ENCODE measurements at places on chromosomes 7 and 10.

DNA sequence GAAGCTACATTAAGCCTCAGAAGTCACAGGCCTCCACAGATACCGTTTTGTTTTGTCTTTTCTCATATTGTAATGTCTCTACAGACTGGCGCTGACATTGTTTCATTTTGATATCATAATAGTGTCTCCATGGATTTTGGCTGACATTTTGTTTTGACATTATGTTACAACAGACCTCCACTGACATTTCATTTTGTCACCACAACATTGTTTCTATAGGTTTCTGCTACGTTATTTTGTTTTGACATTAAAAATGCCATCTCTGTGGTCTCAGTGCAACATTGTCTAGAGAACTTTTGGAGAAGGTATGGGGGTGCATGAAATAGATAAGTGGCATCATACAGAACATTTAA, 666.8 kb downstream of the PARD3 start:
- no peak for DNase-seq

DNA sequence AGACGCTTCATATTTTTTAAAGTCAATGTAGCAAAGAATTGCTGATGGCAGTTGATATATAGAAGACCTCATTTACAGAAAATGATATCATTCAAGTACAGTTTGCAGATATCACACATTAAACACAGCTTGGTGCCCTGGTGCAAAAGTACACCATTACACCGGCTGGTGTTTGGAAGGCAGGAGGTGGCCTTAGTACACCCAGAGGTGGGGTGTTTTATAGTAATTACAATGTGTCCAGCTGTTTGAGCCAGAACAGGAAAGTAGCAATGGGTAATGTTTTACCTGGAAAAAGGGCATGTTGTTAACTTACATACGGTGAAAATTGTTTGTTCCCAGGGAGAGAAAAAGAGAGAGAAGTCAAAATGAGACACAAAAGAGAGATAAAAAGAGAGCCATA, 103.0 kb upstream of the YAE1 start:
- DNase-seq: no peak

DNA sequence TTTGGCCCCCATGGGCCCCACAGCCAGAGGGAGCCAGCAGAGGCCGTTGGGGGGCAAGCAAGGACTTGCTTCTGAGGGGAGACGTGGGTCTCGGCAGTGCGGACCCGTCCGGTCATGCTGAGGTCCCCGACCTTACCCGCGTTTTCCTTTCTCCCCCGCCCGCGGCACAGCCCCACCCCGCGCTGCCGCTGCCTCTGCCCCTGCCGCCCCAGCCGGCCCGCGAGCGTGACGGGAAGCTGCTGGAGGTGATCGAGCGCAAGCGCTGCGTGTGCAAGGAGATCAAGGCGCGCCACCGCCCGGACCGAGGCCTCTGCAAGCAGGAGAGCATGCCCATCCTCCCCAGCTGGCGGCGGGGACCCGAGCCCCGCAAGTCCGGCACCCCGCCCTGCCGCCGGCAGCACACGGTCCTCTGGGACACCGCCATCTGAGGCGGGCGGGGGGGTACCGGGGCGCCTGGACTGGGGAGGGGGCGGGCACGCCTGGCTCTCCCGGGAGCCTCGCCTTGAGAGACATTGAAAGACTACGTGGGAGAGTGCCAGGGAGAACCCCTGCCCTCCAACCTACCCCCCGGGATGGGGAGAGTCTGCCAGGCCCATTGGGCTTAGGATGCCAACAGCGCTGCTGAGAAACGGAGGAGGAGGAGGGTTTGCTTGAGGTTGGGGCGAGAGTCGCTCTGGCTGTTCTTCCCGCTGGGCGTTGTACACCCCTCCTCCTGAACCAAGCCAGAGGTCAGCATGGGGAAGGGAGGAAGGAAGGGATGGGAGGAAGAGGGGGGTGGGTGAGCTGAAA, 9.9 kb downstream of the NYAP1 start:
- DNase-seq: no peak

DNA sequence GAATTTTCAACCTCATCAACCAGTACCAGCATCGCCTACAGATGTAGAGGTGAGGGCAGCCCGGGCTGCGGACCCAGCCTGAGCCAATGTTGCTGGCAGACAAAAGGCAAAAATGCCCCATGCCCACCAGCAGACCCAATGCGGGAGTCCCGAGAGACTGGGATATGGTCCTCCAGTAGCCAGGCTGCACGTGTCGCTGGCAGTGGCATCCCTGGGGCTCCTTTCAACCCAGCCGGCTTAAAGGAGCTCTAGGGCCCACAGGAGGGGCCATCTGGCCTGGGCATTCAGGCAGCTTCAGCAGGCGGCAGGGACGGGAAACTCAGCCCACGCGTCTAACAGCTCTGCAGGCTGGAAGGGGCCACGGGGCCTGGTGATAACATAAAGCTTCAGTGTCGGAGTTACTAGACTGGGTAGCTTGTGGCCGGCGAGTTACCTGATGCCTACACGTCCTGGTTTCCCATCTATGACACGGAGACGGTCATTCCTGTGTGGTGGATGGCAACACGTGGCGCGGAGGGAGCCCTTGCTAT, 70.7 kb downstream of the PROSER2 start:
- DNase-seq: no peak

DNA sequence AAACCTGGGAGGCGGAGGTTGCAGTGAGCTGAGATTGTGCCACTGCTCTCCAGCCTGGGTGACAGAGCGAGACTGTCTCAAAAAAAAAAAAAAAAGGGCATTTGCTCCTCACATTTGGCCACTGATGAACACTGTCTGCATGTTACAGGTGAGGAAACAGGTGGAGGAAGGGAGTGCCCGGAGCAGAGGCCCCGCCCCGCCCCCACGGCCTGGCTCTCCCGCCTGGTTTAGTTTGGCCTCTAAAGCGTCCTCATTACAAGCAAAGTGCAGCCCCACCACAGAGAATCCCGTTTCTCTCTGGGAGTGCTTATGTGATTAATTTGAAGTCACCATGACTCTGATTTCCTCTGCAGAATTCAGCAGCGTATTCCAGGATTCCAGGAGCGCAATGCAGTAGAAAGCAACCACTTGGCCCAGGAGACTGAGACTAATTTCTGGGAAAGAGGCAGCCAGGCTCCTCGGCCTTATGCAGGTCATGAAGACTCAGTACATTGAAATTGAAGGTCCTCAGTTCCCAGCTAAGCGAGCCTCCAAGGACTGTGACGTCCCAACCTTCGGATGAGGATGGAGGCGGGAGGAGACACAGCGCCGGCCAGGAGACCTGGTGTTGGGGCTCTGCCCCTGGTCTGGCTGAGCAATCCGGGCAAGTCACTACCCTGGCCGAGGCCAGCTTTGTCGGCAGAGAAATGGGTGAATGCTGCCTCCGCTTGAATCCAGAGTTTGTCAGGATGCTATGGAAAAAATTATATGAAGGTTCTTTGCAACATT, 44.7 kb downstream of the RBM17 start:
- DNase-seq: no peak

DNA sequence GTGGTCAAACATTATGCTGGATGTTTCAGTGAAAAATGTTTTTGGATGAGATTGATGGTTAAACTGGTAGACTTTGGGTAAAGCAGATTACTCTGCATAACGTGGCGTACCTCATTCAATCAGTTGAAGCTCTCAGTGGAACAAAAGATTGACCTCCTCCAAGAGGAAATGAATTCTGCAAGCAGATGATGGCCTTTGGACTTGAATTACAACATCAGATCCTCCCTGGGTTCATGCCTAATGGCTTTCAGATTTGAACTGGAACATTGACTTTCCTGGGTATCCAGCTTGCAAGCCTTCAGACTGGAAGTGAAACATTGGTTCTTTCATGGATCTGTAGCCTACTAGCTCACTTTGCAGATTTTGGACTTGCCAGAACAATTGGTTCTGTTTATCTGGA, 169.3 kb upstream of the MALRD1 start:
- DNase-seq: no peak

- DNase-seq: no peak
Observed at GRCh38 chr7:132125096-132125495, 451.2 kb downstream of the PLXNA4 start.

- DNase-seq: peak; percentile 100
Observed at GRCh38 chr10:118754556-118755423, at the start of gene CACUL1. Gene CACUL1, minus strand, starts transcription at chr10:118754970. Its CDS starts 208 bp downstream, at chr10:118754762.
